ENCODE measurements at places on chromosomes 11 and 22. TPM values are rescaled to one million over a fixed set of nuclear protein-coding genes. Genes with fewer than 3 reads are reported as not detected.

CDC42BPG gene
- 0.16 TPM for total RNA-seq

ARHGAP8 gene
- total RNA-seq = 0.86 TPM

ARHGAP20 gene
- total RNA-seq = 2.3 TPM

NDUFS3 gene
- 93.6 TPM for total RNA-seq

OMP gene
- 1.1 TPM for total RNA-seq

SAA1 gene
- not detected for total RNA-seq

MIOX gene
- total RNA-seq = not detected

FREY1 gene
- total RNA-seq = 2.2 TPM

DBX1 gene
- total RNA-seq = not detected

TRIM34 gene
- 23.1 TPM for total RNA-seq

BTBD18 gene
- total RNA-seq = not detected

OR51A7 gene
- total RNA-seq = not detected

OR51B6 gene
- not detected for total RNA-seq

DCDC1 gene
- 0.34 TPM for total RNA-seq

TH gene
- total RNA-seq = not detected

RFPL1 gene
- total RNA-seq = not detected
